ENCODE measurements at places on chromosomes 12 and 14.

DNA sequence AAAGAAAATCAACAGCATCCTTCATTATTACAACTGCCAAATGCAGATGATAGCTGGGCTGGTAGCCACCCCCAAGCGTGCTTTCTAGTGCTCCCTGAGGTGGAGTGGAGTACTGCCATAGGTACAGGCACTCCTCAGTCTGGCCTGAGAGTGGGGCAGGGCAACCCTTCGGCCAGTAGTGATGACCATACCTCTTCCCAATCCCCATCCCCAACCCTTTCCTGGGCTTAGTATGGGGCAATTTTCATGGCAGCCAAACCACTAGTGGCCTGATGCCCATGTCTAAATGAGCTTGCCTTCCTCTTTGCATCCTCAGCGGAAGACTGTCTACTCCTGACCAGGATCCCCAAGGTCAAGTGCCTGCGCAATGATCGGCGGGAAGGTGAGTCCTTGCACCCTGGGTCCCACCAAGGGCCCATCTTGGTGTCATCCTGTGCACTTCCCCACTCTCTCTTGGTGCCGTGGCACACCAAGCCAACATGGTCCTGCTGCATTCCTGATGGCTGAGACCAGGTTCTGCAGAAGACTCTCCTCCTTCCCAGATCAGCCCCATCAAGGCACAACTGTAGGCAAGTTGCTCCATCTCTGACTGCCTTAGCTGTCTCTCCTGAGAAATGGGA is 65.8 kb downstream of the GALNT16 start:
- DNase-seq: no peak

GRCh38 chr14:67487937-67488893 is at the start of gene TMEM229B:
TSS of gene TMEM229B (minus strand) at chr14:67488721. CDS start at chr14:67473923, 14,798 bp downstream.
- DNase-seq: peak; percentile 51

DNA sequence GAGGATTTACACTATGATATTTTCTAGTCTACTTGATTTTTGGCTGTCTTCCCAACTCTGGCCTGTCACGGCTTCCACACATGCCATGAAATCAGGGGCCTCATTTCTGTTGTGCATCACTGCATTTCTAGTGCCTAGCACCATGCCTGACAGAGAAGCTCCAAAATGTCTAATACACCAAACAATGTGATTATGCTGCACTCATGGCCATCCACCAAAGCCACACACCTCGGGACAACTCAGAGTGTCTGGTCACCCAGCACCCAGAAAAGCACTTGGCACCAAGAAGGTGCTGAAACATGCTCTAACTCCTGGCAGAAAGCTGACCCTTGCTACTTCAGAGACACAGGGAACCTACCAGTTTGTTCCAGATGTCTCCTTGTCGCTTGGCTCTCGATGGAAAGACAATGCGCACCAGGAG is 11.3 kb downstream of the GCN1 start:
- DNase-seq: no peak

DNA sequence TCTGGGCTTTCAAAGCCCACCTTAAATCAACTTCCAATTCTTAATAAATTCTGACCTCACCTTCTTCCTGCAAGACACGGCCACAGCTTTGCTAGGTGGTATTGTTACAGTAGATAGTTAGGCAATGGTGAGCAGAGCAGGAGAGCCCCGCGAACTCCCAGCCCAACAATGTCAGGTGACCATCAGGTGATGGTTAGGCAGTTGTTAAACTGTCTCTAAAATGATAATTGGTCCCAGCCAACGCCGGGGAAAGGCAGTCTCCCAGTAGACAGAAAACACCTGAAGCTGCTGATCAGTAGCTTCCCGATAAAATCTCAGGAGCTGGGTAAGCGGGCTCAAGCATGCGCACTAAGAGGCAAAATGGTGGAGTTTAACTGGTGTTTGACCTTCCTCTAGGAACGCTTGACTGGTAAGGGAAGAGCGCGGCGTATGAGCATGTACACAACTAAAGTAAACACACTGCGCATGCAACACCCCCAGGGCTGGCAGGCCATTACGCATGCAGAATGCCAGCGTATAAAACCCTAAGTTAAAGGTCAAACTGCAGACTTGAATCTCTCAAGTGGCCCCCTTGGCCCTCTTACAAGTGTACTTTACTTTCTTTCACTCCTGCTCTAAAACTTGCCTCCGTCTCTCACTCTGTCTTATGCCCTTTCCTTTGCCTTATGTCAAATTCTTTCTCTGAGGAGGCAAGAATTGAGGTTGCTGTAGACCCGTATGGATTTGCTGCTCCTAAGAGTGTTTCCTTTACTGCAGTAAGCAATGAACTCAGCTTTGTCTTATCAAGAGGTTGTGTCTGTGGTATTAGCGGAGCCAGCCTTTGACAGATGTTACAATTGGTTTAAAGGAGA is 113.5 kb downstream of the C12orf75 start:
- no peak for DNase-seq

DNA sequence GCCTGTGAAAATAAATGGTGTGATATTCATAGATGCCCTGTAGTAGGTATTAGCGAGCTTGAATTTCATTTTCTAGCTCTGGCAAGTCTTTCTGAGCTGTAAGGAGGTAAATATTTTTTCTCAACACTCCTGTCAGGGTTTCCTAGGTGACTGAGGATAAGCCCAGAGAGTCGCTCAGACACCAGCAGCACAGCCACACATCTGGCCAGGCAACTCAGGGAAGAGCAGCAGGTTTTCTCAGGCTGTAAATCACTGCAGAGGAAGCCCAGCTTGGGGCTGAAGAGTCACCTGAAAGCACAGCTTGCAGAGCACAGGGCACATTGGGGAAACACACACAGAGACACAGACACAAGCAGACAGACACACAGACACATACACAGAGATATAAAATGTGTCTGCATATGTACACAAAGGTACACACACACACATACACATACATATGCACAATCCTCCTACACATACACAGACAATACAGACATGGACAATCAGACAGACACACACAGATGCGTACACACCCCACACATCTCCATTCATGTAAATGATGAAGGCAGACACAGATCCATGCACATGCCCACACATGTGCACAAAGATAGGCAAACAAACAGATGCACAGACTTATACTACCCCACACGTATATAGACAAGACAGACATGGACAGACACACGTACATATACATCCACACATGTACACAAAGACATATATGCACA is 232.0 kb upstream of the TMTC1 start:
- DNase-seq: no peak

All from activated T-helper 1 cell treated with anti-CD3 and anti-CD28 coated beads, Interleukin-2, amount 50 U/mL, for 16 hours (primary cell).